ENCODE measurements at places on chromosomes 5 and 9. TPM values are rescaled to one million over a fixed set of nuclear protein-coding genes. Genes with fewer than 3 reads are reported as not detected.

DNA sequence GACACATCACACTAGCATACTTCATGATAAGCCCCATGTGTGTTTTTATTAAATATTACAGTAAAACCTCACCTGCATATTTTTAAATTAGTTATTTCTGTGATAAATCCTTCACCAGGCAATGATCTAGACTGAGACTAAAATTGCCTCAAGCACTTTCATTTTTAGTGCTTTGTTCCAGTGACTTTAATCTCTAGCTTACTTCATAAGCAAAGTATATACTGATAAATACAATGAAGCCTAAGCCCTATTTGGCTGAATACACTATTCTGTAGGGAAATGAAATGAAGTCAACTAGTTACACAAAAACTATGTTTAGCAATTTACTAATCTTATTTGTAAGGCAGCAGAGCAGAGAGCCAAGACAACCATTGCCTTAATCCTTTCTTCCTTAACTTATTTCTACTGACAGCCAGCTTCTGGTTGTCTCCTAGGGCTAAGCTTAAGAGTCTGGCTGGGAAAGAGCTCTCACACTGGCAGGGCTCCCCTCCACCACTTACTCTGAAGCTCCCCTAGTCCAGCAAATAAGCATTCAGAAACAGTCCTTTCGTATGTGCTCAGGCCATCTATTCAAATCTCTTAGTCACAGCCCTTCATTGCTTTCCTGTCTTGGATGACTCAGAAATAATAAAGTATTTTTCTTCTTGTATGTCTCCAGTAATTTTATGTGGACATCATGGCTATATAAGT is 31.4 kb upstream of the MTAP start:
- no peaks in the 10 kb centered on the region for H3K4me1 ChIP-seq
- peaks cover 6% of the 10 kb centered on the region for H3K27me3 ChIP-seq
- no peak for DNase-seq
- H3K4me3 ChIP-seq, result no peak overlapping the region
- H3K27ac ChIP-seq, result no peak overlapping the region
- H3K36me3 ChIP-seq, result no peaks in the 10 kb centered on the region

GRCh38 chr5:32574540-32575175 is 10.7 kb upstream of the SUB1 start:
- peaks cover 15% of the 10 kb centered on the region for H3K27me3 ChIP-seq
- H3K4me1 ChIP-seq, result no peaks in the 10 kb centered on the region
- no peak overlapping the region for H3K4me3 ChIP-seq
- H3K27ac ChIP-seq, result no peak overlapping the region
- no peak for DNase-seq

The ZNF658 gene
- 5.5 TPM for total RNA-seq

The CDKN2B gene
- total RNA-seq, result 23.3 TPM

The ITGA1 gene
- 150 TPM for total RNA-seq

GRCh38 chr5:15634591-15635288 is 134.8 kb downstream of the FBXL7 start:
- H3K4me1 ChIP-seq, result peaks cover 17% of the 10 kb centered on the region
- H3K27ac ChIP-seq, result no peak overlapping the region
- H3K27me3 ChIP-seq, result no peaks in the 10 kb centered on the region
- DNase-seq, result no peak
- peaks cover 7% of the 10 kb centered on the region for H3K36me3 ChIP-seq

The CTXN3 gene
- not detected for total RNA-seq

Data from osteocyte (in vitro differentiated cells).